ENCODE measurements at places on chromosomes 16 and 17.

GRCh38 chr17:43554857-43555256, 8.7 kb upstream of the ETV4 start:
- DNase-seq, result no peak

DNA sequence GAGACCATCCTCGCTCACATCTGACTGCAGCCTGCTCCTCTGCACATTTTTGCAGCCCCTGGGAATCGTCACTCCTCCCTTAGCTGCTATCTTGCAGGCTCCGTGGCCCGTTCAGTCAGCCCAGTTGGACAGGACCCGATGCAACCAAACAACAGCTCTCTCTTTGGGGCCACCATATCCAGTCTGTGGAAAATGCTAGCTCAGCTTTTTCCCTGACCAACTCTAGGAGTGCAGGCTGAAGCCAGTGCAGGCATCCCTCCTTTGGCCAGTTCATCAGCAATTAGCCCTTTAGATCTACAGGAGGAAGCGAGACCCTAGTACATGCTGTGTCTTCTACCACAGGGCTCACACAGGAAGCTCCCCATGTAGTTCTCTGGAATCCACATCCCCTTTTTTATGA, 182.1 kb downstream of the HS3ST3A1 start:
- no peak for DNase-seq

DNA sequence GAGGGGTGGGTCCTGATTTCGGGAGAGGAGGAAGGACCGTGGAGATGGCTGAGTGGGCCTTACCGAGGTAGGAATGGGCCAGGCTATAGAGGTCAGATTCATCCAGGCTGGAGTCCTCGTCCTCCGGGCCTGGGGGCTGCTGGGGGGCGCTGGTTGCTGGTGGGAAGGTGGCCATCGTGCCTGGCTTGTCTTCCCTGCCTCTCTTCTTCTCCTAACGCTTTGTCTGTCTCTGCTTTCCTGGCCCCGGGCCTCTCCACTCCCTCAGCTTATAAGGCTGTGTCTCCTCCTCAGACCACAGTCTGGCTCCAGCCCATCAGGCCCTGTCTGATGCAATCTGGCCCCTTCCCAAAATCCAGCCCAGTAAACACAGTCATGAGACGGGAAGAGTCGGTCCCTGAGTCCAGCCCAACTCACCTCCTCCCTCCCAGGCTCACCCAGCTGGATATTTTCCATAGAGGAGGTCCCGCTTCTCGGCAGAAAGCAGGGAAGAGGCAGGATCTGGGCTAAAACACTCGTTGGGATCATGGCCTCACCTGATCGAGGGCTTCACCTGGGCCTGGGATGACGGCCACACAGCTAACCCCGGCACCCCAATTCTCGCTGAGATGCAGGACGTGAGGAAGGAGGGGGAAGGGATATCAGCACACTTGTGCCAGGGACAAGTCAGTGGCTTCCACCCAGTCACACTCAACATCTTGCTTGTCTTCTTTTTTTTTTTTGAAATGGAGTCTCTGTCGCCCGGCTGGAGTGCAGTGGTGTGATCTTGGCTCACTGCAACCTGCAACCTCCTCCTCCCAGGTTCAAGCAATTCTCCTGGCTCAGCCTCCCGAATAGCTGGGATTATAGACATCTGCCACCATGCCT, at the start of gene NUPR1:
Gene NUPR1, minus strand, starts transcription at position 242 of the 864 bp plus-strand sequence. Its CDS starts 67 bp downstream, at position 175.
- DNase-seq, result no peak

DNA sequence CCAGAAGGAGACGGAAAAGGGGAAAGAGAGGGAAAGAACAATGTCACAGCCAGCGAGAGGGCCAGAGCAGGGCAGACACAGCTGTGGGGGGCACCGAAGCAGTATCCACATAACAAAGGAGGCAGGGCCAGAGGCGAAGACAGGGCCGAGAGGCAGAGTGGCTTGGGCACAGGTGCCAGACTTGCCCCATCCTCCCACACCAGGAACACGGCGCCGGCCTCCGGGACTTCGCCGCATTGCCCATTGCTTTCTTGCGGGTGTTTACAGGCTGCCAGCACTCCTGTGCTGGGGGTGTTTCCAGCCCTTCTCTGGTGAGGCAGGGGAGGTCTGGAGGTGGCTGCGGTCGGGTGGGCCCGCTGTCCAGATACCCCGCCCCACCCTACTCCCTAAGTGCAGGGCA, 78.0 kb downstream of the ENGASE start:
- DNase-seq, result no peak

- no peak for DNase-seq
Measured at GRCh38 chr17:83053021-83053681, 26.3 kb upstream of the METRNL start.

- peak; percentile 76 for DNase-seq
Measured at GRCh38 chr16:67163164-67163998, 1.2 kb upstream of the HSF4 start.

GRCh38 chr16:19898924-19899604, 14.4 kb upstream of the GPRC5B start:
- DNase-seq, result peak; percentile 63

DNA sequence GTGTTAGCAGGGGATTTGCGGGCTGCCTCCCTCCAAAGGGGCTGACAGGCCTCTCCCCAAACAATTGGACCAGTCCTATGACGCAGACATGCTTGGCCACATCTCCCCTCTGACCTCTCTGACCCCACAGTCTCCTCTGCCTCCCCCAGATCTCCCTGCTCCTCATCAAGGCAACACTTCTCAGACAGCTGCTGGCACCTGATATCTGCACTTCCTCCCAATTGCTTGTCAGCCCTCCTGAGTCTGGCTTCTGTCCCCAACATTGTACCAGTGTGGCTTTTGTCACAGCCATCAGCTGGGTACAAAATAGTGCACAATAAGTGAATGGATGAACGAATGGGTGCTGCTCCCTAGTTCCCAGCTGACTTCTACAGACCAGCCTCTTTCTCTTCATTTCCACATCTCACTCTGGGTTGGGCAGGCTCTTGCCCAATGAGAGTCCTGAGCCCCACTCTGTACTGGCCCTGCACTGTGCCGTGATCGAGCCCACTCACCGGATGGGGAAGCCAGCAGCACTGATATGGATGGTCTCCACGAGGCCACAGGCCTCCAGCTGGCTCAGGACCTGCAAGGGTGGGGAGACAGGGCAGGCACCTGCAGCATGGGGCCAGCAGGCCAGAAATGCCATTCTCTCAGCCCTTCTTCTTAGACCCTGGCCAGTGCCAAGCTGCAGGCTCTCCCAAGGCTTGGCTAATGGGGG, 17.1 kb downstream of the ZNHIT3 start:
- DNase-seq, result no peak

- DNase-seq, result peak; percentile 70
Measured at GRCh38 chr16:49876716-49877129, 20.8 kb upstream of the ZNF423 start.

DNA sequence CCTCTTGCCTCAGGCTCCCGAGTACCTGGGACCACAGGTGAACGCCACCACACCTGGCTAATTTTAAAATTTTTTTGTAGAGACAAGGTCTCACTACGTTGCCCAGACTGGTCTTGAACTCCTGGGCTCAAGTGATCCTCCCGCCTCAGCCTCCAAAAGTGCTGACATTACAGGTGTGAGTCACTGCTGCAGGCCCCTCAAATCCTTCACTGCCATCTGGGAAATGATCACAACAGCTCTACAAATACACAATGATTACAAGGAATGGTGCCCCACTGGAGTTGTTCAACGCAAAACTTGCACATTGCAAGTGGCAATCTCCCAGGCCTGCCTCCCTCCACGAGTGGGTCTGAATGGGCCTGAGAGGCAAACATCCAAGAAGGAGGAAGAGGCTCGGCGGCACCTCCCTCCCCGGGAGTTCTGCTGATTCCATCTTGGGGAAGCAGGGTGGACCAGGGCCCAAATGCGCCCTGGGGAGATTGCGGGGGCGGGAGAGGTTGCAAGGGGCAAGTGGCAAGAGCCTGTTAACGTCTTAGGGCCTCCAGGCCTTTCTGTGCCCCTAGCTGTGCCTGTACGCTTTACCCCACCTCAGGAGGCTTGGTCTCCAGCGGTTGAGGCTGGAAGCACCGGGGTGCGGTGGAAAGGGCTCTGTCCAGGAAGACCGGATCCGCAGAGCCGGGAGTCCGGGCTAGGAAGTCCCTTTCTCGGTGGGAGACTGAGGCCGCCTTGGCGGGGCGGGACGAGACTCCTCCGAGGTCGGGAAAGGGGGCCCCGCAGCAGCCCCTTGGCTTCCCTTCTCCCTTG, 656 bp upstream of the IGFBP4 start:
- DNase-seq, result no peak

All from activated CD4-positive, alpha-beta T cell treated with anti-CD3 and anti-CD28 coated beads, Interleukin-2, Interleukin-6, amounts not matched to agents 100 ng/mL and 50 ng/mL, durations not matched to agents 16 hours and 8 hours (primary cell).